ENCODE measurements at places on chromosomes 12 and 14.

DNA sequence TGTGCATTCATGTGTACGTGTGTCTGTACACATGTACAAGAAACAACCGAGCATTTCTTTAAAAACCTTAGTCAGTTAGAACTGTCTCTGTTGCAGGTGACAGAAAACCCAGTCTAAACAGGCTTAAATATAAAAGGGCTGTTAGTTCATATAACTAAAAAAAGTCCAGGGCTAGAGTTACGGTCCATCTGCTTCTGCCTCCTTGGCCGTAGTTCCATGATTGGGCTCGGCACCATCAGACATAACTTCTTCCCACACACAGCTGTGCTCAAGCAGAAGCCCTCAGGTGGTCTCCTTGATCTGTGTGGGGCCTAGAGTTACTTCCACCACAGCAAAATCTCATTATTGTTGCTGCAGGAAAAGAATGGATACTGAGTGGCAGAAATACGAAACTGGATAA lies 34.6 kb downstream of the CKB start:
- no peak for DNase-seq

DNA sequence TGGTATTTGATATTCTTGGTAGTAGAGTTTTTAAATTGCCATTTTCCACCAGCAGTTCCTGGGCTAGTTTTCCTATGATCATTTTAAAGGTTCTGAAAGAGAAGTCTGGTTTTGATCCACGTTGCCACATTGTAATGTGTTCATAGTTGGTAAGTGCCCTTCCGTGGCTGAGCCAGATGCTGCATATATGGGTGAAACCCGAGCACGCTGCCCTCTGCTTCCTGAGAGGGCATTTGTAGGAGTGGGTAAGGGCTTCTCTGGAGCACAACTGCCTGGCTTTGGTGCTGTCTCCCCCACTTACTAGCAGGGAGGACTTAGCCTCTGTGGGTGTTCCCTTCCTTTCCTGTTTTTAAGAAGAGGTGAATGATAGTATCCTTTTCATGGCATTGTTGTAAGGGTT lies 7.1 kb downstream of the SNRNP35 start:
- no peak for DNase-seq

DNA sequence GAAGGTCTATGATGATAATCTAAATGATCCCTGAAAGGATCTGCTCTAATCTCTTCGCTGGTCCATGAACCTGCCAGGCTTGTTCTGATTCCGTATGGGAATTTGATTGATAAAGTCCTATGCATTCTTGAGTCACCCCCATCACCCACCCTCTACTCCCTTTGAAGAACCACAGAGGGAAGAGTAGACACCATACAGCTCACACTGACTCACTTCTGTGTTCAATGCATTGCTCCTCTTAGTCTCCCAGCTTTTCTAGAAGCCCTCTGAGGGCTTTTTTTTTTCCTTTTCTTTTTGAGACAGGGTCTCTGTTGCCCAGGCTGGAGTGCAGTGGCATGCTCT lies 18.5 kb upstream of the GPRC5A start:
- peak; percentile 22 for DNase-seq

DNA sequence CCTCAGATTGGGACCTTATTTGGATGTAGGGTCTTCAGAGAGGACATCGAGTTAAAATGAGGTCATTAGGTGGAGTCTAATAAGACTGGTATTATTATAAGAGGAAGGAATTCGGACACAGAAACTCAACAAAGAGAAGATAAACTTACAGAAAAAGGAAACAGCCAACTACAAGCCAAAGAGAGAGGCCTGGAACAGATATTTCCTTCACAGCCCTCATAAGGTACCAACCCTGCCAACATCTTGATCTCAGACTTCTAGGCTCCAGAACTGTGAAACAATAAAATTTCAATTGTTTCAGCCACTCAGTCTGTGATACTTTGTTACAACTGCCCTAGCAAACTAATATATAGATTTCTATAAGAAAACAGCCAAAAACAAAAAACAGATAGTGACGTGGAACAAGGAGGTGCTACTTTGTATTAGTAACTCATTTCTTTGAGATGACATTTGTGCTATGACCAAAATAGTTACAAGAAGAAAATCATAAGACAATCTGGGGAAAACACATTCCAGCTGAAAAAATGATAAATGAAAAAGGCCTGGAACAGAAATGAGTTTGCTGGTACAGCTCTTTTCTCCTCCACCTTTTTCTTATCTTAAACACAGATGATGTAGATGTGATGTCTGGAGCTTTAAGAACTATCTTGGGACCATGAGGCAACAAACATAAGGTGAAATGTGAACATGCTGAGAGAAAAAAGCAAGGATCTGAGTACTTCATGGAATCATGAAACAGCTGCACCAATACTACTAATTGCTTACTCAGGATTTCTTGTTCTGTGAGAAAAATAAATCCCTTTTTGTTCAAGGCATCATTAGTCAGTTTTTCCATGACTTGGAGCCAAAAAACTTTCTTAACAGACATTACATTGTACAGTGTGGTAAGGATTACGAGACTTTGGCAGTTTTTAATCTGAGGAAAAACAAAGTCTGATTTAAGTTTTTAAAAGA lies 243.2 kb downstream of the ANO6 start:
- no peak for DNase-seq

DNA sequence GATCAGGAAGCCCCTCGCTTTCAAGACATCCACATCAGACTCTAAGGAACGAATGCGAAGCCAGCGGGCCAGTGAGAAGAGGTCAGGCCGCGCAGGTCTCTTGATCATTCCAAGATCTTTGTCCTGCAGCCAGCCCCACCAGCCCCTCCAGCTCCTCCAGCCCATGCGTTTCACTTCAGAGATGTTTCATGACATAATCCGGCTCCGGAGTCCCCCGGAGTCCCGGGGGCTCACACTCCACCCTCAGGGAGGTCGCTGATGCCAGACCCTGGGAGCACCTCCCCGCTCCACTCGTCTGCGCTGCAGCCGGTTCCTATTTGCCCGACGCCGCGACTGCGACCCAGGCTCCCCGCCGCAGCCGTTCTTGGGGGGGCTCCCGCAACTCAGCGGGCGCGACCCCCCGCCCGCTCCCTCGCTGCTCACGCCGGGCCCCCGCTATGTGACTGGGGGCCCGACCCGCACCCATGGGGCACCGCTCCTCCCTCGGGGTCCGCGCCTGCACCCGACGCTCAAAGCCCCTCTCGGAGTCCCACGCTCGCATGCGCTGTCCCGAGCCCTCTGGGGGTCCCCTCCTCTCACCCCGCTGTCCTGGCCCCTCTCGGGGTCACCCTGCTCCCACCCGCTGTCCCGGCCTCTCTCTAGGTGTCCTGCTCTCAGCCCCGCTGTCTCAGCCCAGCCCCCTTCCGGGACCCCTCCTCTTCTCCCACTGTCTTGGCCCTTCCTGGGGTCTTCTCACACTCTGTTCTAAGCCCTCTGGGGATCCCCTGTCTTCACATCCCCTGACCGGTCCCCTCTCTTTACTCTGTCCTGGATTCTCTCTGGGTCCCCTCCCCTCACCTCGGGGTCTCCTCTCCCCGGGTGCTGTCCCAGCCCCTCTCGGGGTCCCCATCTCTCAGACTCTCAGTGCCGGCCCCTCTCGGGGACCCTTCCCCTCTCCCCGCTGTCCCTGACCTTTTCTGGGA lies 1.1 kb downstream of the TAOK3 start:
- no peak for DNase-seq

DNA sequence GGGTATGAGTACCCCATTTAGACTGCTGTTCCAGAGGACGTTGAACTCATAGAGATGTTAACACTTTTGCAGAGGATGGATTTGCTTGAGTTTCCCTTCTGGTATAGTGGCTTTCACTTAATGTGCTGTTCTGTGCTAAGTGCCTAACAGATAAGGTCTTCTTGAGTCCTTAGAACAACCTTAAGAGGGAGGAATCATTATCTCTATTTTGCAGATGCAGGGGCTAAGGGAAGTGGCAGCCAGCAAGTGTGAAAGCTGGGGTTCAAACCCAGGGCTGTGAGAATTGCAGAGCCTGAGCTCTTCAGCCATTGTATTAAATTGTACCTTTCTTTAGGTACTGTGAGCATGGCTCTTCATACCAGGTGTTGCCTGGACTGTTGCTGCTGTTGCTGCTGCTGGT lies 122.1 kb upstream of the NRXN3 start:
- no peak for DNase-seq

DNA sequence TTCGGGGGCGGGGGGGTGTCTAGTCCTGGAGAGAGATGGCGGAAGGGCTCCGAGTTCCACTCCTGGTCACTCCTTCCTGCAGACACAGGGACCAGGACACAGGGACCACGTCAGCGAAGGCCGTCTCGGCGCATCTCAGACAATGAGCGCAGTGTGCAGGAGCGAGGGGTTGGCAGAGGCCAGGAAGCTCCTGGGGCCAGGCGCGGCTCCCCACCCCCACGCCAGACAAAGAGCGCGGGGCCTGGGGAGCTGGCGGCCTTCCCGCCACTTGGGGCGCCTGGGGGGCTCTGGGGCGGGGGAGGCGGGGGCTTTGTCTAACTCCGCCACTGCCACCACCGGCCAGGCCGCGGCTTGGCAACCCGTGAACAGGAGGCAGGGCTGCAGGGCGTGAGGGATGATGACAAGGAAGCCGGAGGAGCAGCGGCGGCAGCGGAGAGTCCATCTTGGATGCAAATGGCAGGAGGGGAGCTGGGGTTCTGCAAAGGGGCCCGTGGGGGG lies 2.2 kb downstream of the CDK2AP1 start:
- DNase-seq, result no peak

- peak; percentile 67 for DNase-seq
Measured at GRCh38 chr14:72883961-72884360, 9.9 kb downstream of the DPF3 start.

DNA sequence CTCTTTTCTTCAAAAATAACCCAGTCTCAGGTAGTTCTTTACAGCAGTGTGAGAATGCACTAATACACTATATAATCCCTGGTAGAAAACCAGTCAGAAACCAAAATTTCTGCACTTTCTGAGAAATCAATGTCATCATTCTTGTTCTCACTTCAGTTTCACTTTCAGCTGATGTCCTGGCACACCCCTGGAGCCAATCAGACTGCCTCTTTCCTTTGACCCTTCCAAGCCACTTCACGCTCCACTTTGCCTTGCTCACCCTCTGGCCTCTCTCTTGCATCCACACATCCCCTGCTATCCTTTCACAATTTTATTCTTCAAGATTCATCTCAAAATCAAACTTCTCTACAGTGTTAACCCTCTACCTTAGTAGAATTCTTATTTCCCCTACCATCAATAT lies 181.1 kb downstream of the ASCL1 start:
- no peak for DNase-seq

- no peak for DNase-seq
Measured at GRCh38 chr14:95071649-95072280, 85.6 kb downstream of the DICER1 start.

DNA sequence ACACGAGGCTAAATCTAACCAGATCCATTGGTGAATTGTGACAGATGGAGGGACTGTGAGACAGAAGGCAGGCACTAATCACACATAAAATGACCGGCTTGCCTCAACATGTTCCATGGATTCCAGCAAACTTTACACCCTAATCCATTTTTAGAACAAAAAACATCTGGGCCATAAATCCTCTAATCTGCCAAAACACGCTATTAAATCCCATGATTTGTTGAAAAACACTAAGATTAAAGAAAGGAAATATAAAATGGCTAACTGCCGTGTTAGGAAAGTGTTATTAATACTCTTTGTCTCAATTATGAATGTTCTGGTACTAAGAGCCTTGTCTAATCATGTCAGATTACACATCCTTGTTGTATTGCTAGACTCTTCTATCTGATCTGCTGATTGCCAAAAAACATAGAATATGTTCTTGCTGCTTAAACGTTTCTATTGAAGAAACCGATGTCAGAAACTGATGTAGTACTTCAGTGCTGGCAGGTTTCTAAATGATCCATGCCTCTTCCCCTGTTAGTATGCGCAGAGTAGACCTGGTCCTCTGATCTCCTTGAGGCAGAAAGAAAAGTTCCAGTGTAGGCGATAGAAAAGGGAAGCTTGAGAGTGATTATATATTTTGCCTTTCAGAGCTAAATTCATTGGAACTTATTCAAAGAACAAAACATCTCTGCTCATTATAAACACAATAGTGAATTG lies 384.9 kb downstream of the SOX5 start:
- no peak for DNase-seq

- DNase-seq, result no peak
Measured at GRCh38 chr14:68976160-68977067, 2.7 kb downstream of the ACTN1 start.

GRCh38 chr12:54977155-54977554 lies 7.4 kb downstream of the TESPA1 start:
- no peak for DNase-seq

DNA sequence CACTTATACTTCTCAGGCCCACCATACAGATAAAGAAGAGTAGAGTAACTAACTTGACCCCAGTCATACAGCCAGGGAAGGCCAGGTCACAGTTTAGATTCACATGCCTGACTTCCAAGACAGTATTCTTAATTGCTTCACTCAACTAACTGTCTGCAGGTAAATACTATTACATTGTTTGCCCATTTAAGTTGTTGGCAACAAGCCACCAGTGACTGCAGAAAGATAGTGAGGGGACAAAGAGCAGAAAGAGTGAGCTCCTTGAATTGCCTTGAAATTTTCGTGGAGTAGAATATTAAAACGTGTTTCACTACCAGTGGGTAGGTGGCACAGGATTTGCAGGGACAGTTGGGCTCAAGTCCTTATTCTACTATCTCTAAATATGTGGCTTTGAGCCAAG lies 146.3 kb upstream of the RMST start:
- DNase-seq, result no peak

DNA sequence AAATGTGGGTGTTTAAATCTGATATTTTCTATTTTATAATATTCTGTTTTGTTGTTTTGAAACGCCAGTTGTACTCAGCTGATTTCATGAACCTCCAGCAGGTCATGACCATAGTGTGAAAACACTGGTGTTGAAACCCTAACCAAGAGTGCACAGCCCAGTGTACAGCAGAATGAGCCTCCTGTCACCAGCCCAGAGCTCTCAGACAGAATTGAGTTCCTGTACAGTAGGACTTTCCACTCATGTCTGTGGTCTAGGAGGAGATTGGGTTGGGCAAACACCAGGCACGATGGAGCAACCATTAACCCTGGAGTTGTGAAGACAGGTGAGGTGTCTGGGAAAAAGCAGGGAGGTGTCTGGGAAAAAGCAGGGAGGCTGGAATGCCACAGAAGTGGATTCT lies 908.8 kb downstream of the VRK1 start:
- no peak for DNase-seq

DNA sequence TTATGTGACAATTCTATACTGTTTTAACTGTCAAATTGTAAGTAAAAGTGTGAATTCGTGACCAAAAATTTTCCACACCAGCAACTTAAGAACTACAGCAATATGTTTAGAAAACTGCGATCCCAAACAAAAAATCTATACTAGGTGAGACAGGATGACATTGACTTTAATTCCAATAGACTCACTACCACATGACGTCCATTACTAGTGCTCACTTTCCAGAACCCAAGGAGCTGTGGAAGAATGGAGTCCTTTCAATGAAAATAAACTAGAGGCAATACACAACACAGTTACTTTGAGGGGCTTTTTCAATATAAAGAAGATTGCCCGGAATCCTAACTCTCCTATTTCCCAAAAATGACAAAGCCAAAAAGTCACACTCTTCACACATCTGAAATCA lies 1.4 kb downstream of the EPS8 start:
- DNase-seq, result no peak

GRCh38 chr12:45547822-45548221 lies 181.7 kb upstream of the ARID2 start:
- no peak for DNase-seq

DNA sequence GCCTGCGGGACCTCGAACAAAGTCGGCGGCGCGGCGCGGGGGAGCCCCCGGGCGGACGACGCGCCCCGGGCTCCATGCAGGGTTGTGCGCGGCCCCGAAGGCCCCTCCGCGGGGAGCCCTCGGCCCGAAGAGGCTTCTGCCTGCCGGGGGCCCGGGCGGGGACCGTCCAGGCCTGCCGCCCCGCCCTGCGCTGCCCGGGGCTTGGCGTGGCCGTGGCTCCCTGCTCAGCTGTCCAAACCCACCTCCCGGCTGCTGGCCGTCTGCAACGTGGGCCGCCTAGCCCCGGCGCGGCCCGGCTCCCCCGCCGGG lies 670 bp downstream of the DYRK2 start:
- no peak for DNase-seq

Measured in HTR-8/SVneo (cell line).